ENCODE measurements at places on chromosomes 6 and 20.

DNA sequence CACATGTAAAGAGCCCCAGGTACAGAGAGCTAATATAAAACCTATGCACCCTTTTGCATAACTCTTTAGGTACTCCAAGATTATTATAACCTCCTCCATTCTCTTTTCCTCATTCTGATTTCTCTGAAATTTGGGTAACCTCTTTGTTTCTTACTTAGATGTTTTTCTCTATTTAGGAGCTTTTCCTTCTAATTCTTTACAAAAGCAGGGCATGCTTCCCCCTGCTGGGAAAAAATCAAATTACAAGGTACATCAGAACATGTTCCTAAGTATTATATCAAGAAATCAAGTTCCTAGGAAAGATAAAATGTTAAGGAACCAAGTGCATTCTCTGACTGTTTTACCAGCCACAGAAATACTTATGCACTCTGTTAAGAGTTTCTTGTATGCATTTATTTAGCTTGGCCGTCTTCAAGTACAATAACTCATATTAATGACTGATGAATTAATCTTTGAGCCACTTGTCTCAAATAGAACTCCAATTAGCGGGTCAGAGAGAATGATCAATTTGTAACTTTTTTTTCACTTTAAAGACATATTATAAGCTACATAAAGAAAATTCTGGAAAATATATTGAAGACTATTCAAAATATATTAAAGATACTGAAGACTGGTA is 2.1 kb downstream of the KHDRBS2 start:
- no peak overlapping the region for H3K27ac ChIP-seq
- no peaks in the 10 kb centered on the region for H3K27me3 ChIP-seq
- H3K4me3 ChIP-seq, result no peak overlapping the region
- H3K4me1 ChIP-seq, result no peaks in the 10 kb centered on the region
- no peaks in the 10 kb centered on the region for H3K36me3 ChIP-seq

GRCh38 chr6:34570066-34570833 is 14.1 kb upstream of the SPDEF start:
- H3K27me3 ChIP-seq, result no peaks in the 10 kb centered on the region
- H3K36me3 ChIP-seq, result no peaks in the 10 kb centered on the region
- H3K4me3 ChIP-seq, result no peak overlapping the region
- H3K27ac ChIP-seq, result no peak overlapping the region
- peaks cover 21% of the 10 kb centered on the region for H3K4me1 ChIP-seq

DNA sequence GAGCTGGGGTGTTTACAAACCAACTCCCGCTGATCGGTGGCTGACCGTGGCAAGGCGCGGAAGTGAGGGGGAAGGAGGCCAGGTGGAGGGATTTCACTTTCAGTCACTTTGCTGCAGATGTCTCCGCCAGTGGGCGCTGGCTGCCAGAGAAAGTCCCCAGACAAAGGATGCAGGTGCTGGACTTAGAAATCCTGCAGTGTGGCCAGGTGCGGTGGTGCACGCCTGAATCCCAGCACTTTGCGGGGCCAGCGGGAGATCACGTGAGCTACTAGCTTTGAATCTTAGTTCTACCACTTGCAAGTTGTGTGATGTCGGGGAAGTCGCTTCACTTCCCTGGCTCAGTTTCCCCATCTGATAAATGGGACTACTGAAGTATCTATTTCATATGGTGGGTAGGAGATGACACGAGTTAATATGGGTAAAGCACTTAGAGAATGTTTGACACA is 180.4 kb downstream of the ZNF217 start:
- H3K27ac ChIP-seq, result no peak overlapping the region
- H3K27me3 ChIP-seq, result peaks cover 4% of the 10 kb centered on the region
- DNase-seq, result peak; percentile 50
- no peak overlapping the region for H3K4me3 ChIP-seq
- no peaks in the 10 kb centered on the region for H3K36me3 ChIP-seq

DNA sequence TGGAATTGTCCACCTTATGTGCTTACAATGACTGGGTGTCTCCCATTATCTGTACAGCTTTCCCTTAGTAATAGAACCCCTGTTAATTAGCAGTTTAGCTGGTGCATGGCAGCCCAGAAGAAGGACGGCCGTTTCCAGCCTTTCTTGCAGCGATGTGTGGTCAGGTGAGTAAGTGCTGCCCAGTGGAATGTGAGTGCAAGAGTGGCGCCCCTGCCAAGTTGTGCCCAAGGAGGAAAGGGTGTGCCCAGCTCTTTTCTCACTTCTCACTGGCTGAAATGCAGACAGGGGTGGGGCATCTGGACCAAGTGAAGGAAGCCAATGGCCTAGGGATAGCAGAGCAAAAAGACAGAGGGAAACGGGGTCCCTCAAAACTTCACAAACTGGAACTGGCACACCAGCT is 296.8 kb downstream of the PREX1 start:
- no peaks in the 10 kb centered on the region for H3K4me1 ChIP-seq
- no peak overlapping the region for H3K27ac ChIP-seq
- peaks cover 48% of the 10 kb centered on the region for H3K27me3 ChIP-seq
- no peak for DNase-seq
- H3K36me3 ChIP-seq, result no peaks in the 10 kb centered on the region

GRCh38 chr6:82484737-82485626 is 121.4 kb downstream of the TPBG start:
- no peak overlapping the region for H3K27ac ChIP-seq
- H3K36me3 ChIP-seq, result no peaks in the 10 kb centered on the region
- H3K27me3 ChIP-seq, result no peaks in the 10 kb centered on the region
- no peak overlapping the region for H3K4me3 ChIP-seq
- DNase-seq, result no peak

DNA sequence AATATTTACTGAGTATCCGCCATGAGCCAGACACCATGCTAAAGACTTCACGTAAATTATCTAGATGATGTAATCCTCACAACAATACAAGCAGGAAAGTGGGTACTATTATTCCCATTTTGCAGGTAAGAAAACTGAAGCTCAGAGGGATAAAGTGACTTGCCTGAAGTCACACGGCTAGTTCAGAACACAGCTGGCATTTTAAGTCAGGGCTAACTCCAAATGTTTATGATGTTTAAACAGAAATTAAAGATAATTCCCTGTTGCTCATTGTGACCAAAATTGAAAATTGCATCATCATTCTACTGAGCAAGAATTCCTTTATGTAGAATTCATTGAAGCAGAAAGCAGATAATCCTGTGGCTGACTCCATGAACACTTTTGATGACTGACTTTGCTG is 71.3 kb upstream of the STXBP5 start:
- H3K36me3 ChIP-seq, result no peaks in the 10 kb centered on the region
- no peak overlapping the region for H3K4me3 ChIP-seq
- no peaks in the 10 kb centered on the region for H3K4me1 ChIP-seq
- no peak for DNase-seq

- no peaks in the 10 kb centered on the region for H3K4me1 ChIP-seq
- H3K27ac ChIP-seq, result no peak overlapping the region
- DNase-seq, result no peak
- no peaks in the 10 kb centered on the region for H3K27me3 ChIP-seq
These were observed 606.6 kb downstream of the MAFB start for GRCh38 chr20:40082436-40082835.

- H3K4me1 ChIP-seq, result no peaks in the 10 kb centered on the region
- H3K36me3 ChIP-seq, result no peaks in the 10 kb centered on the region
- H3K4me3 ChIP-seq, result no peak overlapping the region
These were observed 182.7 kb upstream of the CCN2 start for GRCh38 chr6:132133736-132134445.

DNA sequence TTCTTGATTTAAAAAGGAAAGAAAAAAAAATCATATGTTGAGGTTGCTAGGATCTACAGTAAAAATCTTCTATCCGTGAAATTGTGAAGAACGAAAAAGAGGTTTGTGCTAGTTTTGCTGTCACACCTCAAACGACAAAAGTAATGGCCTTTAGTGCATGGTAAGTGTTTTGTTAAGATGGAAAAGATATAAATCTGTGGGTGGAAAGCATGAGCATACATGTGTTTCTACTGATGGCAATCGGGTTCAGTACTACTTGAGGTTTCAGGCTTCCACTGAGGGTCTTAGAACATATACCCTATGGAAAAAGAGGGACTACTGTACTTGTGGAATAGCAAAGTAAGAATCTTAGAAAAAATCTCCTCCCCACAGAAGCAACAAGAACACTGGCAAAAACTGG is 58.0 kb downstream of the AHI1 start:
- DNase-seq, result no peak
- H3K27me3 ChIP-seq, result no peaks in the 10 kb centered on the region
- H3K4me1 ChIP-seq, result no peaks in the 10 kb centered on the region
- H3K36me3 ChIP-seq, result peaks cover 7% of the 10 kb centered on the region

DNA sequence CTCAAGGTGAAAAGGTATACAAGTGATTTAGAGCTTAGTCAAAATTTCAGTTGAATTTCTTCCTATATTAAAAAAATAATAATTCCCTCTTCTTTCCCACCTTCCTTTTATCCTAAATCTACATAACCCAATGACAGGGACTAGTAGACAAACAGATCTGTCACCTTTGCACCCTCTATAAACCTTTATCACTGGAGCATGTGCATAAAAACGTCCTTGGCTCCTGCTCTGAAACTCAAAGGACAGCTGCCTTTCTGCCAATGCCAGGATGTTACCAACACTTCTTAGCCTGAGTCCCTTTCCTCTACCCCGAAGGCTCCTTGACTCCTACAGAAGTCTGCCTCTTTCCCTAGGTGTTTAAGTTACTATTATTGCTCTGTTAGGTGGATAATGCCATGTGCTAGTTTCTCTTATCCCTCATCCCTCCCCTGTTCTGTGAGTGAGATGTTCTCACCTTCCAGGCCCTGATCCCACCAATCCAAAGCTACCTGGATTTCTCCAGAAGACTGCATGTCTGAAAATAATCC is 4.3 kb downstream of the CLVS2 start:
- no peak overlapping the region for H3K27ac ChIP-seq
- H3K36me3 ChIP-seq, result no peaks in the 10 kb centered on the region

DNA sequence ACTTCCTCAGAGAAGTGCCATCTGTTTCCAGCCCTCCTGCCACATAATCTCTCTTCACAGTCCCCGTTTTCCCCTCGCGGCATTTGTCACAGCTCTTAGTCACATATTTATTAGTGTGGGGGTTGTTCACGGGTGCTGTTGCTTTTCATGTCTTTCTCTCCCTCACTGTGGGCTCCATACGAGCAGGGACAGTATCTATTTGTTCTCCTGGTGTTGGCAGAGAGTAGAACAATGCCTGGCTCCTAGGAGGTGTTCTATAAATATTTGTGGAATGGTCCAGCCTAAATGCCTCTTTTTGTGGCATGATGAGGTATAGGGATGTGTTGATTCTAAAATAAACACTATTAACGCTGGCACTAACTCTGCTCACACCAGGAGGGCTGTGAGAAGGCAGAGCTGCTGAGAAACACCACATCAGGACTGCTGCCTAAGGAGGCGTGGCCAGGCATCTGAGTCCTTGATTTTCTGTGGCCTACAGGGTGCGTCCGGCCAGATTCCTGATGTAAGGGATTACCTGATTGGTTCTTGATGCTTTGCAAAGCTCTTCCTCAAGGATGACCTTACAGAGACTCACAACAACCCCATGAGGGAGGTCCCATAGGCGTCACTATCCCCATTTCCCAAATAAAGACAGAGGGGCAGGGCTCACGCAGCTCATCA is 219.8 kb upstream of the ARID1B start:
- no peaks in the 10 kb centered on the region for H3K4me1 ChIP-seq
- DNase-seq, result no peak
- H3K4me3 ChIP-seq, result no peak overlapping the region
- H3K27ac ChIP-seq, result no peak overlapping the region
- H3K36me3 ChIP-seq, result no peaks in the 10 kb centered on the region
- peaks cover 2% of the 10 kb centered on the region for H3K27me3 ChIP-seq

- H3K4me1 ChIP-seq, result 0 out of 2 replicates have a peak, but pooled peaks cover 3% of the 10 kb centered on the region
- H3K27me3 ChIP-seq, result no peaks in the 10 kb centered on the region
- H3K36me3 ChIP-seq, result no peaks in the 10 kb centered on the region
- DNase-seq, result no peak
- no peak overlapping the region for H3K27ac ChIP-seq
These were observed 60.2 kb downstream of the LRRC1 start for GRCh38 chr6:53854843-53855567.

DNA sequence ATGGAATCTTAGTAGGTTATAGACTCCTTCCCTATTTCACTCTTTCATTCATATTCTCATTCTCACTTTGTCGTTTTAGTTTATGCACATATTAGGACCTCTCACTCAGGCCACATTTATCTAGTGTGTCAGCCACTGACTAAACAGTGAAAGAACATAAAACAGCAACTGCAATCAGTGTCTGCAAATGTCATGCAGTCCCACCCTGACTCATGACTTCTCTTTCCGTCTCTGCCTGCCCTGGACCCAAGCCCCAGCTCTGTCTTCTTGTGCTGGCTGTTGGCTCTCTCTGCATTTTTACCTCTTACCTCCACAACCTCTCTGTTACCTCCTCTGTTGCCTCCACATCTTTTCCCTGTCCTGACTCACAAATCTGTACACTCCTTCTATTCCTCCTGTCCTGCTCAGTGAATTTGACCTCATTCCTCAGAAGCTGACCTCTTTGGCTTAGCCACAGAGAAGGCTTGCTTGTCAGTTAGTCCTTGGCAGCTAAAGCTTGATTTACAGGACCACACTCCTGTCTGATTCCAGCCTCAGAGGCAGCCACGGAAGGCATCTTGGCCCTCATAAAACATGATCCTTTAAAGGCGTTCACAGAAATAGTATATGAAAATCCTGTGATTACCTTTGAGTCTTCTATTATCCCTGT is 247.6 kb downstream of the PKHD1 start:
- DNase-seq, result no peak
- H3K4me1 ChIP-seq, result no peaks in the 10 kb centered on the region
- no peak overlapping the region for H3K4me3 ChIP-seq
- no peak overlapping the region for H3K27ac ChIP-seq
- no peaks in the 10 kb centered on the region for H3K27me3 ChIP-seq

DNA sequence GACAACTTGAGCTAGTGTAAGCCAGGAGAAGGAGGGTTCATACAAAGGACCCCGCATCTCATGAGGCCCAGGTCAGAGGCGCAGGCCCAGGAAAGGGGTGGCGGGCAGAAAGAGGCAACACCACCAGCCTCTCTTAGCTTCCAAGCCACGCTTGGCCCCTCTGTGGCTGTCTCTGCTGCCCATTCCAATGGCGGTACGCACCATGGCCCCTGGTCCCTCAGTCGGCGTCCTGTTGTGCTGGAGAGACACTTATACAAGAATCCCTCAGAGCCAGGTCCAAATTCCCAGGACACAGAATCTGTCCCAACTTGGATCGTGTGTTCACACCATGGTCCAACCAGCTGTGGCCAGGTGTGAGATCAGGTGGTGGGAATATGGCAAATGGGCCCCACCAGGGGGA is 127.0 kb upstream of the CDH4 start:
- no peaks in the 10 kb centered on the region for H3K27me3 ChIP-seq
- H3K4me1 ChIP-seq, result no peaks in the 10 kb centered on the region
- no peak overlapping the region for H3K4me3 ChIP-seq
- H3K27ac ChIP-seq, result no peak overlapping the region
- no peaks in the 10 kb centered on the region for H3K36me3 ChIP-seq

DNA sequence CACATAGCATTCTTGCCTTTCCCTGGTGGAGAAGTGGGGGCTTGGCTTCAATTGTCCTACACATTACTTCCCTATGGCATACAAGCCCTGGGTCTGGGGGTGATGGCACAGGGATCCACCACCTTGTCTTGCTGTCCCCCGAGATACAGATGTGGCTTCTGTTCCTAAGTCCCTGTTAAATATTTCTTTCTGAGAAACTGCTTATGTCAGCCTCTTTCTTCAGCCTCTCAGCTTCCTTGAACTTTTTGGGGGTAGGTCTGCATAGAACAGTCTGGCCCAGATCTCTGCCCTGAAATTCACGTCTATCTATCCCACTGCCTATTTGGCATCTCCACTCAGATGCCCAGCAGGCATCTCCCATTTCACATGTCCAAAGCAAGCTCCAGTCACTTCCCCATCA is 177.4 kb downstream of the SCP2D1 start:
- DNase-seq, result no peak
- no peak overlapping the region for H3K4me3 ChIP-seq
- H3K27ac ChIP-seq, result no peak overlapping the region
- no peaks in the 10 kb centered on the region for H3K4me1 ChIP-seq
- H3K27me3 ChIP-seq, result no peaks in the 10 kb centered on the region
